ENCODE measurements at places on chromosomes 3 and 15.

GRCh38 chr3:23723930-23724329 is 81.8 kb upstream of the UBE2E1 start:
- no peak for DNase-seq

GRCh38 chr15:29624271-29624670 is 198.0 kb downstream of the TJP1 start:
- no peak for DNase-seq

DNA sequence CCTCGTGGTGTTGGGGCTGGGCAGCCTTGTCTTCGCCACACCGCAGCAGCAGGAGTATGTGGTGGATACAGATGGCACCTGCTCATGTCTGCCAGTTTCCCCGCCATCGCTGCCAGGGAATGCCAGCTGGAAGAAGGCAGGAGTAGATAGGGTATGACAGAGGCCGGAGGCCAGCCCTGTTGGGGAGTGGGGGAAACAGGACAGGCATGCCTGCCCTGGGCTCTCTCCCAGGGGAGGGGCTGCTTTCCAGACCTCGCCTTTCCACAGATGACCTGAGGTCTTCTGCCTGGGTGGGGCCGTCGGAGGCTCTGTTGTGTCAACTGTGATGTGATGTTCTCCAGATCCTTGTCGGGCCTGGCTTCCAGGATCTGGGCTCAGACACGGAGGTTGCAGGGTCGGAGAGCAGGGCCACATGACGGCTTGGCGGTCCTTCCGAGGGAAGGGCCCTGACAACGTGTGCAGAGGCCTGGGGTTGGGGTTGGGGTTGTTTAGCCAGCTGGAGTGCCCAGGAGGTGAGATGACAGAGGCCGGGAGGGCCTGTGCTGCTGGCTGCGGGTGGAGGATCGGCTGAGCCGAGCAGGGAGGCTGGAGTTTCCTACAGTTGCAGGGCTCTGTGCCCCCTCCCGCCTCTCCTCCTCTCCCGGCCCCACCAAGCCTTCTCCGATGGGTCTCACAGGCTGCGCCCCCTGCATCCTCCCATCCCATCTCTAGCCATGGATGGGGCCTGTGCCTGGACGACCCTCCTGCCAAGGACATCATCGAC is 102.0 kb downstream of the TBC1D2B start:
- no peak for DNase-seq

DNA sequence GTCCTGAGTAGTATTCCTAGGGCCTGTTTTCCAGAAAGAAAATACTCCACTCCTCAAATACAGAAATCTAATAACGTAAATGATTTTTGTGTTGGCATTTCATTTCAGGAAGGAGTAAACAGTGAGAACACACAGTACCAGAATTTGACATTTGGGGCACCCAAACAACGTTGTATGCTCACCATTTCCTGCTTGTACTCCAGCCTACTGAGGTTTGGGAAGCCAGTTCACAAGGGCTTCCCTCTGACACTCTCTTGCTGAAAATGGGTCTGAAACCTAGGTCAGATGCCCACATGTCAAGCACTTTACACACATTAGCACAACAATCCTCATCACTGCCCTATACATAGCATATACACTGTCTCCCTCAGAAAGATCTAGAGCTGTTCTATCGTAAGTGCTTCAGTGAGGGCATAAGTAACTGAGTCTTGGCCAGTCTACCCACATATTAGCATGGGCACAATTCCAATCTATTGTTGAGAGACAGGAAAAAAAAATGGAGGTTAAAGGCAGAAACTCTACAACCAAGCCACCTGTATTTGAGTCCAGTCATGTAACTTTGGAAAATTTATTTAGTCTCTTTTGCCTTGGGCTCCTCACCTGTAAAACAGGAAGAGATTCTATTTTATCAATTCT is 43.5 kb upstream of the RSL24D1 start:
- no peak for DNase-seq

DNA sequence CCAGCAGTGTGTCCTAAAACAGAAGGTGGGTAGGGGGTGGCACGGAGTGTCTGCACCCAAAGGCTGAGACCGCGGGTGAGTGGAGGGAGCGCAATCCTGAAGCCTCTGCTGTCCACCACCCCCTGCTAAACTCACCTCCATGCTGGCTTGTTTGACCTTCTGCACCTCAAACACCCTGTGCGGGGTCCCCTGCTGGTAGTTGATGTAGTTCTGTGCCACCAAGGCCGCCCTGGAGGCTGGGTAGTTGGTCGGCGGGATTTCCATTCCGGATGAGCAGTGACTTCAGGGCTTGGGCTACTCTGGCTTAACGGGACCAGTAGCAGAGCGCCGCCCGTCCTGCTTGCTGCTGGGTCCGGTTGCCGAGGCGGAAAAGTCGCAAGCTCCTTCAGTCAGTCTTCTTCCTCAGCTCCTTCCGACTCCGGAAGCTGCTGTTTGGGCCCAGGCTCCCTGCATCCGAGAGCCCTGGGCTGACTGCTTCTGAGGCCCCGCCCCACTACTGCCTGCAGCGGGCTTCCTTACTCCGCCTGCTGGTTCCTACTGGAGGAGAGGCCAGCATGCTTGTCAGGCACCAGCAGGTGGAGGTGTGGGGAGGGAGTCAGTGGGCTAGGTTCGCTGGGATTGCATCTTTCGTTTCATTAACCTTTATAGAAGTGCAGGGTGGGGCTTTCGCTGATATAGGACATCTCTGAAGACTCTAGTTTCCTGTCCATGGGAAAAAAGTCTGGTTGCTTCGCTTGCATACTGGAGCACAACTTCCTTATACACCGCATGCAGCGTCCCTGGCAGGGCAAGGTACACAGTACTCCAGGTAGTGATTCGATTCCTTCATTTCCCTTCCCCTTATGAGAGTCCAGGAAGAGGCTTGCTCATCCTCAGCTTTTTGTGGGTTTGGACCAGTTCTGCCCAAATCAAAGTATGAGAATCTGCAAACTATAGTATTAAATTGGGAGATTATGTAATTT is at the start of gene LXN:
Gene LXN (minus strand): TSS at position 434 of the 962 bp plus-strand sequence. CDS start 170 bp downstream, at position 264.
- DNase-seq, result peak; percentile 39

GRCh38 chr3:171187706-171188290 is 161.3 kb upstream of the SLC2A2 start:
- DNase-seq, result no peak

GRCh38 chr3:169283951-169284350 is 379.6 kb downstream of the MECOM start:
- DNase-seq, result no peak

Measured in epithelial cell of proximal tubule (primary cell).